ENCODE measurements at places on chromosomes 5 and 9.

DNA sequence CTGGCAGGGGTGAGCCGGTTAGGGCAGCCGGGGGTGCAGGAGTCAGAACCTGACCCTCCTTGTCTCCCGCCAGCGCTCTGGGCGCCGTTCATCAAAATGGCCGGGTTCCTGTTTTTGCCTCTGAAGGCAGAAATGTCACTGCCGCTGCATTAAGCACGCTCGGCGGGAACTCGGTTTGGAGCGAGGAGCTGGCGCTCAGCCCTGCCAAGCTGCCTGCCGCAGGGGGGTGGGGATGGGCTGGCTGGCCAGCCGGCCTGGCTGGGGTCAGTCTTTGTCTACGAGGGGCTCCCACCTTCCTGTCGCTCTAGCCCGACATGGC, 63.7 kb downstream of the CXXC5 start:
- DNase-seq = no peak

DNA sequence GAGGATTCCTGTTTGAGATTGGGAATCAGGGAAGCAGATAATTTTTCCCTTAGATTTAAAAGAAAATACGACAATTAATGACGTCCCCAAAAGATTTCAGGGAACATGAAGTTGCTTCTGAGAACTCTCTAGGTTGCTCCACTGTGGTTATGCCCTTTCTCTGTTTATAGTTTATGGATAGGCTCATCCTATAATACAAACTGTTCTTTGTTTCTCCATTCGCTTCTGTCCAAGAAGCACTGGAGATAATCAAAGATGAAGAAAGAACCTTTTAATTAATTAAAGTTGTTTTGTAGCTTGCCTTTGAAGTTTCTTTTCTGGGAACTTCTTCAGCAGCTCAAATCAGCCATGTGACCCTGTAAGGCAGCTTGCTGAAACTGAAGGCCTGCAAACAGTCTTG, 87.5 kb downstream of the CHSY3 start:
- DNase-seq = no peak

- DNase-seq = no peak
These were observed 33.0 kb upstream of the RASGRF2 start for GRCh38 chr5:80926979-80927656.

DNA sequence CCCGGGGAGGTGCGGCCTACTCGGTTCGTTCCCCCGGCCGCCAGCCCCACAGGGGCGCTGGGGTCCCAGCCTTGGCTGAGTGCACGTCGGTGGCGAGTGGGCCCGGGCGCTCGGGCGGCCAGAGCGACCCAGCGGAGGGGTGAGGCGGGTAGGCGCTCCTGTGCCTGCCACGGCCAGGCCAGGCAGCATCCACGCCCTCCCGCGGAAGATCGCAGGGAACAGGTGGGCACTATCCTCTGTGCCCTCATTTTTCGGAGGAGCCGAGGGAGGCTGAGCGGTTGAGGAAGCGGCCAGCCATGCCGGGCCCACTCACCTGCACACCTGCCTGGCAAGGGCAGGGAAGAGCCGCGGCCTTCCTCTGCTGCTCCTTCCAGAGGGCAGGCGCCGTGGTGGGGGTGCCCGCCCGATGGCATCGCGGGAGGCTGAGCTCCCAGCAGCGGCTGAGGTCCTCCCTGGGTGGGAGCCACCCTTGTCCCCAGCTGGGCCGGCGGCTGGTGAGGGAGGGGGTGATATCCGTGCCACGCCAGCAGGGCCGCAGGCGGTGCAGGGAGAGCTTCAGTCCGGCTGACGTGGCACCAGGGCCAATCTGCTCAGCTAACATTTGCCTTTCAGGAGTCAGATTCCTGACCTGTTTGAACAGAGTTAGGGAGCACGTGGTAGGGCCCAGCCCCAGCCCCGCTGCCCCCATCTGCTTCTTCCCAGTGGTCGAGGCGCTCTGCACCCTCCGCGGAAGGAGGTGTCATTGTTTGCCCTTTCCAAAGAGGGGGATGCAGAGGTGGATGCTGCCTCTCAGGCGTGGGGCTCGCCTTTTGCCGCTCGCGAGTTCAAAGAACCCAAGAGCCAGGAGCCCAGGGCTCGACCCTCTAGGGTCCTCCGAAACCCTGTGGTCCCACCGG, 1.6 kb upstream of the SEC16A start:
- no peak for DNase-seq

DNA sequence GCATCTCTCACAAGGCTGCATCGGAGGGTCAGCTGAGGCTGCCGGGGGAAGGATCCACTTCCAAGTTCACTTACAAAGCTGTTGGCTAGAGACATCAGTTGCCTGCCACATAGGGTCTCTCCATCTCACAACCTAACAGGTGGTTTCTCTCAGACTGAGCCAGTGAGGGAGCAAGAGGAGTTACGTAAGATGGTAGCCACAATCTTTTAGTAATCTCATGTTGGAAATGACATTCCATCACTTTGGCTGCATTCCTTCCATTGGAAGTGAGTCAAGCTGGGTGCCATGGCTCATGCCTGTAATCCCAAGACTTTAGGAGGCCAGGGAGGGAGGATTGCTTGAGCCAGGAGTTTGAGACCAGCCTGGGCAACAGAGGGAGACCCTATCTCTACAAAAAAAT, 7.4 kb upstream of the GRK6 start:
- peak; percentile 45 for DNase-seq
